ENCODE measurements at places on chromosomes 2 and 18.

DNA sequence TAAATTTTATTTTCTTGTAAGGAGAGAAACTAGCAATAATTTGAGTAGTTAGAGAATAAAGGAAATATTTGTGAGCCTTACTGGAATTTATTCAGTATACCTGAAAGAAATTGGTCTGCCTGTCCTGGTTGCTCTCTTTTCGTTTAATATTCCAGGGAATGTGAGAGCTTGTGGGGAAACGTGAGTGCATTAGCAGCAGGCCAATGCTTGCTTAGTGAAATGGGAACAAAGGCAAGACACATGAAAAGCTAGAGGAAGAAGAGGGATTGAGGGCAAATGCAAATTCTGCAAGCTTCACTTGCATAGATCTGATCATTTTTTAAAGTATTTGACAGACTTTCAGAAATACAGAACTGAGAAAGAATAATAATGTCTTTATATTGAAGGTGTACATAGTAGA lies 111.0 kb downstream of the ERBB4 start:
- no peak for DNase-seq

GRCh38 chr2:122021941-122022340 lies 266.5 kb downstream of the TSN start:
- DNase-seq = no peak

- no peak for DNase-seq
Measured at GRCh38 chr2:31008561-31009114, 129.6 kb downstream of the GALNT14 start.

DNA sequence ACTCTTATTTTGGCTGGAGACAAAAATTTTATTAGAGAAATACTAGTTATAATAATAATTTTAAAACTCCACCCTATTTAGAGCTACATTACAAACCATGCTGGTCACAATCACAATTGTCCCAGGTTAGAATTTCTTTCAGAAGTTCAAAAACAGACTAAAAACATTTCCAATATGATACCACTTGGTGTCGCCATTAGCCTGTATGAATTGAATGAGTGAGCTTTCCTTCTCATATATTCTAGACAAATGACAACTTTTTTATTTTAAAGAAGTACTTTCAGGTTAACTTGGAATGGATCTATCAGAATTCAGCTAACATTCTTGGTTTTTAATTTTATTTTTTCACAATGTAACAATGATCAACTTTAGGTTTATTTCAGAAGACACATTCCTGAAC lies 48.0 kb downstream of the SERPINB8 start:
- peak; percentile 26 for DNase-seq

DNA sequence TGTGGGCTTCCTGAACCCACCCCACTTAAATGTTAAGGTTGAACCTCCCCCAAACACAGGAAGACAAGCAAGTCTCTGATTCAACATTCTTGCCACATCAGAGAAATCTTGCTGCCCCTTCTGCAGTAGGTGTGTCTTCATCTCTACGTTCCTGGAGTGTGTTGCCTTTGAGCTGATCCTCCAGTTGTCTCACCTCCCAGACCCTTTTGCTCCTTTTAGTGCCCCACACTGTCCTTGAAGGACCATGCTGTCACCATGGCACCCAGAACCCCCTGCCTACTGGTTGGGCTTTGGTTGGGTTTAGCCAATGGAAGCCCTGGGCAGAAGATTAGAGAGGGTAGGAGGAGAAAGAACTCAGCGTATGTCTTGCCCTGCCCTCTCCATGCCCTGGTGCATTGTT lies 10.7 kb downstream of the CAB39 start:
- peak; percentile 14 for DNase-seq

GRCh38 chr2:23574919-23575654 lies 190.1 kb downstream of the KLHL29 start:
- no peak for DNase-seq

GRCh38 chr18:71831039-71831438 lies 713.1 kb downstream of the CBLN2 start:
- DNase-seq = no peak
